ENCODE measurements at places on chromosomes 3 and 15. TPM values are rescaled to one million over a fixed set of nuclear protein-coding genes. Genes with fewer than 3 reads are reported as not detected.

The STX19 gene
- total RNA-seq, result not detected

The MST1R gene
- total RNA-seq, result 0.35 TPM

The VILL gene
- 8.9 TPM for total RNA-seq

The NPAP1 gene
- not detected for total RNA-seq

The GNAT1 gene
- not detected for total RNA-seq

The NOX5 gene
- total RNA-seq, result 0.12 TPM

The MEX3B gene
- total RNA-seq, result 2.6 TPM

The ADGRG7 gene
- 0.12 TPM for total RNA-seq

The CAV3 gene
- total RNA-seq, result 0.08 TPM

The FAM98B gene
- total RNA-seq, result 6.2 TPM

The CPB1 gene
- not detected for total RNA-seq

The MED12L gene
- total RNA-seq, result 0.30 TPM

The DZIP1L gene
- 20.0 TPM for total RNA-seq

The CHRFAM7A gene
- total RNA-seq, result 1.9 TPM

The TMCO5A gene
- not detected for total RNA-seq

The DPPA2 gene
- total RNA-seq, result not detected

The SCN5A gene
- 0.08 TPM for total RNA-seq

The ANKUB1 gene
- not detected for total RNA-seq

The UROC1 gene
- not detected for total RNA-seq

The GTF2E1 gene
- total RNA-seq, result 18.0 TPM

The SEMA3B gene
- total RNA-seq, result 13.2 TPM

The CNTN6 gene
- total RNA-seq, result not detected

The AHSG gene
- not detected for total RNA-seq

The NR2F2 gene
- 8.5 TPM for total RNA-seq

The USP8 gene
- total RNA-seq, result 32.3 TPM

The GOLGA8G gene
- not detected for total RNA-seq

The RASL12 gene
- 4.1 TPM for total RNA-seq

The TMEM207 gene
- not detected for total RNA-seq

The EIF1B gene
- 7.1 TPM for total RNA-seq

The IP6K1 gene
- total RNA-seq, result 31.0 TPM

The RTP1 gene
- total RNA-seq, result under 0.01 TPM

The TM4SF4 gene
- total RNA-seq, result 1.2 TPM

The ACOX2 gene
- 17.2 TPM for total RNA-seq

The SMAD6 gene
- 92.1 TPM for total RNA-seq

The NEK10 gene
- total RNA-seq, result 35.3 TPM

The KNL1 gene
- 3.8 TPM for total RNA-seq

The RPN1 gene
- total RNA-seq, result 520 TPM

The ZBBX gene
- not detected for total RNA-seq

The NEK11 gene
- total RNA-seq, result 5.4 TPM

The ARL6 gene
- 7.1 TPM for total RNA-seq

The TGM5 gene
- not detected for total RNA-seq

The AP3B2 gene
- total RNA-seq, result under 0.01 TPM

The GLDN gene
- total RNA-seq, result 16.6 TPM

The USF3 gene
- total RNA-seq, result 3.2 TPM

The RARB gene
- 32.2 TPM for total RNA-seq

The GOLGA8R gene
- total RNA-seq, result 2.8 TPM

The LRRN1 gene
- total RNA-seq, result not detected

The C3orf20 gene
- under 0.01 TPM for total RNA-seq

The CISH gene
- total RNA-seq, result 0.94 TPM

The GHSR gene
- not detected for total RNA-seq

The UBE2E2 gene
- total RNA-seq, result 43.5 TPM

The WDR93 gene
- total RNA-seq, result not detected
